ENCODE measurements at places on chromosomes 4 and X. TPM values are rescaled to one million over a fixed set of nuclear protein-coding genes. Genes with fewer than 3 reads are reported as not detected.

- DNase-seq, result no peak
These were observed 172.8 kb downstream of the FBXW7 start for GRCh38 chr4:152363086-152363485.

DNA sequence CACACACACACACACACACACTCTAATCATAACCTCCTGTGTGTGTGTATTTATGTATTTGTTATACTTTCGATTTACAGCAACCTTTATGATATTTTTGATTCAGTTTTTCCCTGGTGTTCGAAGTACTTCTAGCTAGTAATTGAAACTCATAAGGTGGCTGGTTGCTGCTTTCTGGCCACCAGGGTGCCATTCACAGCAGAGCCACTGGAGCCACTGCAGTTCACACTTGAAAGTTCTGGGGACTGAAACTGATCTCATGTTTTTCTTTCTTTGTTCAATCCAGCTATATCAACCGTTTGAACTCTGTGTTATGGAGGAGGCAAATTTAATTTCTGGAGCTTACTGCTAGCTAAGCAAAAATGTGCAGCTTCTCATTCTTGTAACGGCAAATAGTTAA lies 419.4 kb downstream of the ADGRL3 start:
- no peak for DNase-seq

DNA sequence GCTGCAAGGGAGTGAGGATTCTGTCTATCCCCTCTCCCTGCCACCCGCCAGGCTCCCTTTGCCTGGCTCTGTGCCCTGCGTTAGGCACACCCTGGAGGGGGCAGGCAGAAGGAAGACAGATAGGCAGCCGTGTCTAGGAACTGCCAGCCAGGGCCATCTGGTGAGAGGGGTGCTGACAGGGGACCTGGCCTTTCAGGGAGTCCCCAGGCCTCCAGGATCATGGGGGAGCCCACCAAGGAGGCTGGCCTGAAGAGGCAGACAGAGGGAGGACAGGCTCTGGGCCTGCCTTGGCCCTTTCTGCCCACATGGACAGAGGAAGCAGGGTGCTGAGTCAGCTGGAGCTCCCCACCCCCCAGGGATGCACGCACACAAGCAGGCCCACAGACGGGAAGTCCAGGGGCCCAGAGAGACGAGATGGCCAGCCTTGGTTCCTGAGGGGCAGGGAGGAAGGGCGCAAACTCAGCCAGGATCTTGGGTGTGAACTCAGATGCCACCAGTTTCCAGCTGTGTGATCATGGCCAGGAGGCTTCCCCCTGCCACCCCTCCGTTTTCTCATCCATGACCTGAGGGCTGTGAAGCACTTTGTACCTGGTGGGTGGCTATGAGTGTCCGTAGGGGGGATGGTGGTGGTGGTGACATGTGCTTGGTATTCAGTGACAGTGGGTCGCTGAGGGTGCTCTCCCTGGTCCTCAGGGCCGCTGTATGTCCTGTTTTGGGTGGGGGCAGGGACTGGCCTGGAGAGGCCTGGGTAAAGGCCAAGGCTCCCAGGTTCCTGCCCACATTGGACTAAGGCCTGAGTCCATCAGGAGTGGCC lies 1.8 kb downstream of the SH3BP2 start:
- DNase-seq, result peak; percentile 88

DNA sequence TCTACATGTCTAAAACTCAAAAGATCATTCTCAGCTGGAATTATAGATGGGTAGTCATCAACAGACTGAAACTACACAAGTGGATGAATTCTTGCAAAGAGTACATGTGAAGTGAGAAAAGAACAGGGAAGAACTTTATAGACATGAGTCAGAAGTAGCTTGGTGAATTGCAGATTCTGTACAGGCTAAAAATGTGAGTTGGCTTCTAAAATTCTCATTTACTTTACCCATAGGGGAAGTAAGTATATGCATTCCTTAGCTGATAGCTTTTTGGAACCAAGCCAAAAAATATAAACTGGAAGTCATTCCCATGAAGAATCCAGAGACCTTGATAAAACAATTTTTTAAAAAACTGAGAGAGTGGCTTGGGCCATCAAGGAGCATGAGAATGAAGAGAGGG lies 584.2 kb upstream of the FTHL17 start:
- DNase-seq, result no peak

CXorf49 gene
- total RNA-seq, result not detected

GLOD5 gene
- not detected for total RNA-seq

DNA sequence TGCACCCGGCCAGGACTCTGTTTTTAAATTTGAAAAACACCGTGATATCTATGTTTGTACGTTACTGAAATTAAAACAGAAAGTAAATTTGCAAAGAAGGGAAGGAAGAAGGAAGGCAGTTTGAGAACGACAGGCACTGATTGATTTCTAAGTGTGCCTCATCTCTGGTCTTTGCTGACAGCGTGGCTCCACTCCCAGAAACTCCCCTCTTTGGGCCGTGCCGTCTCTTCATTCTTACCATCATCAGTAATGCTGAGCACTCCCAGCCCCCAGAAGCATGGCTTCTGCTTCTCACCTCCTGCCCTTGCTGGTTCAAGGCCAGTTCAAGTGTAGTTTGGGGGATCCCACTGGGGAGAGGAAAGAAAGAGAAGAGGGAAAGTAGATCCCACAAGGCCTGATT lies 85.3 kb downstream of the TENM3 start:
- no peak for DNase-seq

AADAT gene
- 1.6 TPM for total RNA-seq

HERC6 gene
- total RNA-seq, result 6.3 TPM

- DNase-seq, result no peak
These were observed 99.6 kb downstream of the DHRSX start for GRCh38 chrX:2401201-2401589.

DNA sequence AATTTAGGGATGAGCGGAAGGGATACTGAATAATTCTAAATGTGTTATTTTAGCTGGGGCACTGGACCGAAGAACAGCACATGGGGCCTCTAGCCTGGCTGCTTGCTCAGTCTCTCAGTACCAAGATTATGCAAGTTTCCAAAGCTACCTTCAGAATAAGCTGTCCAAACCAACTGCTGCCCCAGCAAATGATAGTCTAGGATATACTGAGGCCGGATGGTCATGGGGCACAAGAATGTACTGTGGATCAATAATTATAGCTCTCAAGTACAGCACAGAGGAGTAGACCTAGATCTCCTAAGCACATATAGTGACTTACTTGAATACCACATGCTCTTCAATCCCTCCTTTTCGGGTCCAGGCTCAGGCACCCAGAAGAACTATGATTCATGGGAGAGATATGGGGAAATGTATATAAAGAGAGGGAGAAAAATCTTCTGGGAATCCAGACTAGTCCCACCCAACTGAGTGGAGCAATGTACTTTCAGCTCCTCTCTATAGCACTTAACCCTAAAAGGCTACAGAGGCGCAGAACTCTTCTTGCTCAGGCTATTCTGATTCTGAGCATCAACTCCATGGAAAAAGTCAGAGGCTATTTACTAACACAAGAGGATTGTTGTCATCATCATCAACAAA lies 160.3 kb upstream of the GPC4 start:
- DNase-seq, result no peak

GRCh38 chrX:151004085-151004484 lies 20.9 kb downstream of the HMGB3 start:
- DNase-seq, result no peak

DNA sequence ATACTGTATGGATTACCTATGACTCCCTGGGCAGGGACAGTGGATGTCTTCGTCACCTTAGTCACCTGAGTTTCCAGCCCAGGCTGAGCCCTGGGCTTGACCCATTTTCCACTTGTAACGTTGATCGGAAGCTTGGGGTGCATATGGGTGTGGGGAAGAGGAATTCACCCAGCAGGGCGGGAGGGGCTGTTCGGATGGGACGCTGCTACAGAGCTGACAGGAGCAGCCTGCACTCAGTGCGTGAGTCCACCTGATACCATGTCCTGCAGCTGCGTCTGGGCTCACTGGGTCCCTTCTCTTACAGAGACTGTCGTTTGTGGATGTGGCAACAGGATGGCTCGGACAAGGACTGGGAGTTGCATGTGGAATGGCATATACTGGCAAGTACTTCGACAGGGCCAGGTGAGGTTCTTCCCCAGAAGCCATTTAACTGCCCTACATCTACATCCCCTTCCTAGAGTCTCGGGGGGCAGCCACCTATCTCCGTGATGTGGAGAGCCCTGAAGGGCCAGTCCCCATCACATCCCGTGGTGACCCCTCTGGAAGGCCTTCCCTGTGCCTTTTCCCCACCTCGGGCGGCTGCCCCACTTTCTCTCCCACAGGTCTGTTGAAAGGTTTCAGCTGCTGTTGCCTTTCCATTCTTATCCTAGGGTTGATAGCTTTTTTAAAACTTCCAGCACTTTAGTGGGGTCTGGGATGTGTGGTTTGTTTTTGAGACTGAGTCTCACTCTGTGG lies 13.6 kb downstream of the TKTL1 start:
- no peak for DNase-seq

SMIM20 gene
- total RNA-seq, result 40.1 TPM

- no peak for DNase-seq
These were observed 169.8 kb upstream of the GALNT7 start for GRCh38 chr4:172998527-172999469.

DNA sequence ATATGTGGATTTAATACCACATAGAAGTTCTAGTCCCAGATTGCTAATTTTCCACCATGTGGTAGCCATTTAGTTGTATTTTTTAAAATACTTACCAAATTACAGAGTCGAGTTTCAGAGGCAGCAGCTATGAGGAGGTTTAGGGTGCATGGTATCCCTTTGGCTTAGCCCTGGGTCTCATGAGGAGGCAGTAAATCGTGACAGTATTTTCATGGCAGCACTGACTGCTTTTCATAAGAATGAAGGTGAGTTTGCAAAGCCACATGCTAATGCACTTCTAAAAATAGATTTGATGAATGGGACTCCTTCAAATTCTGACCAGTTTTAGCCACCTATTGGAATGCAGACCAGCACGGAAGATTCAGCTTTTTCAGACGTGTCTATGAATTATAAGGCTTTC lies 114.0 kb upstream of the FRG1 start:
- DNase-seq, result no peak

FGF2 gene
- 4.9 TPM for total RNA-seq

DNA sequence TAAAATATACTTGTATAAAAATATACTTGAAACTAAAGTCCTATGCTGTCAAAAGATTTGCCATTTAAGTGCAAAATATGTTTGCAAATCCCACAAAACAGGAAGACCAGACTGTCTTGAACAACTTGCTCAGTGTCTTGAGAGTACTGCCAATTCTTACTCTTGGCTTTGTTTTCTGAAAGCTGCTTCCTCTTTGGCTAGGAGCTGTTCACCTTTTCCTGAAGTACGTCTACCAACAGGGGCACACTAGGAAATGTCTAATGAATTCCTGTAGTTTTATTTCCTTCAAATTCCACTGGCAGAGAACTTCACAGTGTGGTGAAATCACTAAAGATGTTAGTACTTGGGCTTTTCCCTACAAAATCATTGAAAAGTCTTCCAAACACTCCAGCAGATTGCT lies 46.4 kb upstream of the ABCG2 start:
- DNase-seq, result no peak

CHIC2 gene
- total RNA-seq, result 8.6 TPM

DNA sequence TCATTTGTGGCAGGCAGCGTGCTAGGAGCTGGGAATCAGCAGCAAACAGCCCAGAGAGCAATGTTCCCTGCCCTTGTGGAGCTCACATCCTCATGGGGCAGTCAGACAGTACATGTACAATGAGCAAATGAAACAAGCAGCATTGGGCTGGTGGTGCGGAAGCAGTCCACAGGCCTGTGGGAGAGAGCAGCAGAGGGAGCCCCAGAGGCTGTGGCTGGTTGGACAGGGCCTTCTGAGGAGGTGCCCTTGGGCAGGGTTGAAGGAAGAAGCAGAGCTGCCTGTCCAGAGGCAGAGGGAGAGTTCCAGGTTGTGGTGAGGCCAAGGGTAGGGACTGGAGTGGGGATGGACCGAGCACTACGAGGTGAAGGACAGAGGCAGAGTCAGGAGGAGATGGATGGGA lies 22.5 kb downstream of the MMGT1 start:
- DNase-seq, result no peak

DNA sequence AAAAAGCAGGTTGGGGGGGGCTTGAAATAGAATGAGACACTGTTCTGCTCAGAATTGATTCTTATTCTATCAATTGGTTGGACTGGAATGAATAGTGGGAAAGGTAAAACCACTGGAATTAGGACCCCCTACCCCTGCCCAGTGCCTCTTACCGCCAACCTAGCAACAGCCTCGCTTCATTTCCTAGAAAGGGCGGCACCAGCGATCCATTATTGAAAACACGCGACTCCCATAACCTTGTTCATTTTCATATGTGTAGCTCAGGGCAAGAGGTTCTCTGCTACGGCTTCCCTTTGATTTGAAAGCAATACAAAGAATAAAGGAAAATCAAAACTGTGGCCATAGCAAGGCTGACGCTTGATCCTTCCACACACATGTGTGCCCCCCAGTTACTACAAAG lies 33.7 kb downstream of the IDS start:
- DNase-seq, result no peak

- no peak for DNase-seq
These were observed 93.5 kb downstream of the GRXCR1 start for GRCh38 chr4:42985976-42986375.

TRMT2B gene
- 17.0 TPM for total RNA-seq

MGAT4D gene
- total RNA-seq, result not detected

NDST3 gene
- total RNA-seq, result not detected

DNA sequence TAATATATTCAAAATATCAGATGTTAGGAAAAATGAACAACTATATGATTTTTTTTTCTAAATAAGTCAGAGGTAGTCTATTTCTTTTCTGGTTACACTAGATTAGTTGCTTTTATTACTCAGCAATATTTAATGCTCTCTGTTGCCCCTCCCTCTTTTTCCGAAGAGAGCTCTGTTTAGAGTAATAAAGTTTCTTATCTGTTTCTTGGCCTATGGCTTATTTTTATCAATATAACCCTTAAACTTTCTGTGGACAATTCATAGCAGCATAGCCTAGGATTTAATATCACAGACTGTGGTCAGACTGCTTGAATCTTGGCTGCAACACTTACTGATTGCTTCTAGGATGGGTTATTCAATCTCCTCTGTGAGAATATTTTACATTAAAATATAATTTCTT lies 2315.4 kb upstream of the AGA start:
- no peak for DNase-seq

DNA sequence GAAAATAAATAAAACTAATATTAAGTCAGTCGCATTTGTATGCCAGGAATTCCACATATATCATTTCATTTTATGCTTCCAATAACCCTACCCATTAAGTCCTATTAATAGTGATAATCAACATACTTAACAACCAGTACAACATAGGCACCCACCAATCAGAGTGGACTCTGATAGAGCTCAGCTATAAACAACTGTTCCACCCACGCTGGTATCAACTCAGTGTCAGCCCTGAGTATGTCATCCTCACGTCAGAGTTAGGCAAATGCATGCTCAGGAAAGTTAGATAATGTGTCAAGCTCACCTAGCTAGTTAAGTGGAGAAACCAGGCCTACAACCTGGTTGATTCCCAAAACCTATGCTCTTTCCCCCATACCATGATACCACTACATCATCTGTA lies 89.3 kb downstream of the SMARCA1 start:
- no peak for DNase-seq

HERC5 gene
- total RNA-seq, result 1.5 TPM

DNA sequence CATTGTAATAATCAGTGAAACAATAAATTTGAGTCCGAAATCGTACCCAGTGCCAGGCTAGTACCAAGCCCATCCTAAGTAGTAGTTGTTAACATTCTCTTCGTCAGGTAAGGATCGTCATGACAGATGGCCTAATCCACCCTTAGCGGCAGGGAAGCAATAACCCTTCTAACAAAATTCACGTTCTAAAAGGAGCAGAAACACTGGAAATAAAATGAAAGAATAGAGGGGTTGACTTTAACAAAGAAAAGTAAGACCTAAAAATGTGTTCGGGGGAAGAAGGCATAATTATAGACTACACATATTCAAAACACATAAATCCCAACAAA lies 142.7 kb downstream of the CPEB2 start:
- no peak for DNase-seq

Data from Right ventricle myocardium superior (tissue), 1 donor.